ENCODE measurements at places on chromosomes 1 and 21.

GRCh38 chr1:64935551-64936155 is 30.7 kb downstream of the JAK1 start:
- no peak for DNase-seq

GRCh38 chr1:201172999-201173610 is 17.5 kb upstream of the IGFN1 start:
- DNase-seq = no peak

DNA sequence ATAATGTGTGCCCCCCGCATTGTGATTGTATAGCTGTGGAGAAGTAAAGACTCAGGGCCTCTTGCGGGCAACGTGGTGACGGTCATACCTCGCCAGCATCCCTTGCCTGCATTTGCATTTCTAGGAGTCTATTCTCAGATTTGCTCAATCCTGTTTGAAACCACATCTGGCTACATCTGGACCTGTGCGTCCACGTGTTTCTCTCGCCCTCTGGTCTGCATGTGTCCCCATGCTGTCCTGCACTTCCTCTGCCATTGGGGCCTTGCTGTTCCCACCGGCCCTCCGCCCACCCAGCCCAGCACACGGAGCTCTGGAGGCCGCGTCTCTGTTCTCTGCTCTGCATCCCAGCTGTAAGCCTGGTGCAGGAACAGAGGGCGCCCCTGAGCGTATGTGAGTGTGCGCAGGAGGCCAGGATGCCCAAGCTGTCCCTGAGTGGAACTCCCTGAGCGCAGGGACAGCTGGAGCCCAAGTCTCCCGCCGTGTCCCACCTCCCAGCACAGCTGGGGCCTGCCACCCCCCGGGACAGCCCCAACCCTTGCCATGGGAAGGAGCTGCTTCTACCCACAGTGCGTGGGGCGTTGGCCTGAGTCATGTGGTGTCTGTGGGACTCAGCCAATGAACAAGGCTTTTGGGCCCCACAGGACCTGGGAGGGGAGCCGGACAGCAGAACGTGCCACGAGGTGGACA is 1.6 kb downstream of the KRTAP10-2 start:
- DNase-seq = no peak

DNA sequence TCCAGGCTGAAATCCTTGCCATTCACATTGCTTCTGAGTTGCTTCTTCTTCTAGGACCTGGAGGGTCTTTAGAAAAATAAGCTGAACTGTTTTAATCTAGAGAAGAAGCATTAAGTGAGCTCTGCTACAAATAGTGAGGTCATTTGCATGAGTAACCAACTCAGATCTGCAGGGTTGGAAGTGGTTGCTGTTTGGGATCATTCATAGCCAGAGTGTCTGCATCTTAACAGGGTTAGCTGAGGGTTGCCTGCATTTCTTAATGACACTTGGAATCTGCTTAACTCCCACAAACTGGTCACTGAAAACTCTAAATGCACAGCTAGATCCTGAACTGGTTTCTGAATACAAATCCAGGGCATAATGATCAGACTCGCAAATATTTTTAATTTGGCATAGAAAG is 9.9 kb downstream of the CNIH3 start:
- DNase-seq = no peak

DNA sequence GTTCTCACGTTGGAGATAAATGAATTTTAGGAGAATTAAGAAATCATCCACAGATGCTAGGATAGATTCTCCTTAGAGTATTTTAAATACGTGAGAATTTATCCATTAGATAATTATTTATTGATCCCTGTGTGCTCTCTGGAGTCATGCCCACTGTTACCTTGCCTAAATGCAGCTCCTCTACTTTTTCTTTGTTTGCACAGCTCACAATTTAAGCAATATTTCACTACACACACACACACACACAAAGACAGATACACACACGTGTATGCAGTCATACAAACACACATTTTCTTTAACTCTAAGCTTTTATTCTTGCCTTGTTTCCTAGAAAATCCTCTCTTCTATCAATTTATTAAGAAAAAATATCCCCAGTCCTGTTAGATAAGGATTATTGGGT is 51.7 kb downstream of the GPR88 start:
- no peak for DNase-seq

- no peak for DNase-seq
These were observed 6.7 kb downstream of the SFPQ start for GRCh38 chr1:35186239-35186638.

DNA sequence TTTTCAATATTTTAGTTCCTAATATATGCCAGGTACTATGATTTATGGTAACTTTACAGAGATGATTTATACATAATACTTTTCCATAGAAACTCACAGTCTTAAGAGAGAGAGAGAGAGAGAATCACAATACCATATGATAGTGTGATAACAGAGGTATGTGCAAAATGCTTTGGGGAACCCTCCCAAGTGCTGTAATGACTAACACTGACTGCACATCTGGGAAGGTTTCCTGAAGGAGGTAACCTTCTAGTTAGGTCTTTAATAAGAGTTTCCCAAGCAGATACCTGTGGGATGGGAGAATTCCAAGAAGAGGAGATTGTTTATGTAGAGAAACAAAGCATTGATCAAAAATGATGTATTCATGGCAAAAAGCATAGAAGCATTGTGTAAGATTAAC is 34.6 kb upstream of the PIGC start:
- no peak for DNase-seq

DNA sequence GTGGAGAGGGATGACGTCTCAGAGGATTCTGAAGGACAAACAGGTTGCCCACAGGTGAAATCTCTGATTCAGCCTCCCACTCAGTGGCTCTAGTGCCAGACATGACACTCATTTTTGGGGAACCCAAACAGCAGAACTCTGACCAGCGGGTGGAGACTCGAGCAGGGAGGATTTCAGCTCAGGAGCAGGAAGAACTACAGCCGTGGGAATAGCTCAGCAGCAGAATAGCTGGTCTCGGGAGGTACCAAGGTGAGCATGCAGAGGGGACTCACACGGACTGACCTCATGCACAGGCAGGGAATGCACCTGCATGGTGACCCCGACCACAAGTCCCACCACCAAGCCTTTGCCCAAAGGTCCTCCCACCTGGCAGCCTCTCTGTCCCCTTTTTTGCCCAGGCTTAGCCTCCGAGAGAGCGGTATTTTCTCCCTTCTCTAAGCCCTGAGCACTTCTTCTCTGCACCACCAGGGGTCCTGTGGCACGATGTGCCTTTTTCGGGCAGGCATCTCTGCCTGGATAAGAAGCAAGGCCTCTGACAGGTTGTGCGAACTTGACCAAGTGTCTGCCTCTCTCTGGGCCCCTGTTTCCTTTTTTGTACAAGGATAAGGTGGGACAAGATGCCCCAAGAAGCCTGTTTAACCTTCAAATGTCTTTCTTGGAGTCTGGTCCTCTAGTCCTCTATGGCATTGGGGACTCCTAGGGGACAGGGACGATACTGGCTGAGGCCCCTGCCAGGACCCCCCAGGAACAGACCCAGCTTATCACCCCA is 8.8 kb upstream of the FGR start:
- peak; percentile 60 for DNase-seq

DNA sequence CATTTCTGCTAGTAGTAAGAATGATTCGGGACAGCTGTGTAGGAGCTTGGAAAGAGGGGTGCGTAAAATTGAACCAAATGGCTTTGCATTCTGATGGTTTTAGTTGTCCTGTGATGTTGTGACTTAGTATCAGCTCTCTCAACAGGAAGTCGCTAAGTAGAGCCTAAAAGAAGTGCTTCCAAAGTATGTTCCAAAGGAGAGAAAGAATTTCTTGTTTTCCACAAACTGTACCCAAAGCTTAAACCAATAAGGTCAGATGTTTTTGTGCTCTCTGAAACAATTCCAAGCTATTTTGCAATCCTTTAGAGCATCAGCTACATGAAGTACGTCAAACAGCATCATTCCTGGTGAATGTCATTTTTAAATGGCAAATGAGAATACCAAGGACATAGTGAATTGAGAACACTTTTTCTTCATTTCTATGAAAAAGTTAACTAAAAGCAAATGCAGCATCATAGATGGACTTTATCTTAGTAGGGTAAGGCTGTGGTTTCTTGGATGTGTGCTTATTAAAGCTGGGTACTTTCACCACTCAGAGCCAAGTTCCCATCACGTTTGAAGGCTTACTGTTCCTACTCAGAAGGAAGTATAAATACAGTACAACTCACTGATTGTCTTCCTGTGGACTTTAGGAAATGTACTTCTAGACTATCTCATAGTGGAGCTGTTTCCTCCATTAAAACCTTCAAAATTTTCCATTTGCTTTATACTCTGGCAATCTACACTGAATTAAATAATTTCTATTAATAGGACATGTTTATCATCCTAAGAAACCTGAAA is 148.6 kb downstream of the C1orf21 start:
- no peak for DNase-seq

- DNase-seq = no peak
These were observed 10.0 kb upstream of the TTC39A start for GRCh38 chr1:51340380-51340779.

DNA sequence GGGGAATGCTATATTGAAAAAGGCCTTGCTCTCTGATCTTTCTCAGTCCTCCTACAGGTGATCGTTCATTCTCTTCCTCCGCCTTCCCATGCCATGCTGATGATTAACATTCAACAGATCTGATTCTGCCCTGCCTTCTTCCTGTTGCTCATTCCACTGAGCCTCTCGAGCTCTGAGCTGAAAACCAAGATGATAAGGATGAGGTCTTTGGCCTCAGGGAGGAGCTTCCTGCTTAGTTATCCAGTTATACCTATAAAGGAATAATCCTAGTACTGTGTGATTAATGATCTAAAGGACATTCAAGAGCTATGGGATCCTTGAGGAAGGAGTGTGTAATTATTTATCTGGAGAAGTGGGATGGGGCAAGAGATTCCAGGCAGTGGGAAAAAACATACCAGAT is 25.2 kb upstream of the MAP3K7CL start:
- no peak for DNase-seq

DNA sequence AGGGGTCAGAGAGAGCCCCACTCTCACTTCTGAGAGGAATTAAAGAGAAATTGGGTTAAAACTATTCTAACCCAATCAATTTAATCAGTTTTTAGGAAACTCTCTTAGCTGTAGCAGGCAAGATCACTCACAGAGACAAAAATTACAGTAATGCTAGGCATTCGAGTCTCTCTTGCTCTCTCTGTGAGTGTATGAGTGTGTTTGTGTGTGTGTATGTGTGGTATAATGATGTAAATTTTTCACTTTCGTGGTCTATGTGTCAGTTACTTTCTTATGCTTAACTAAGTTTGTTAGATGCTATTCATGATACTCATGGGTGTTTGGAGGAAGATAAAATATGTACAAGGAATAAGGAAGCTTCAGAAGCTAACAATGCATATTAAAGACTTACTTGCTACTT is 131.3 kb downstream of the FASLG start:
- no peak for DNase-seq

- no peak for DNase-seq
These were observed 4.2 kb downstream of the COX20 start for GRCh38 chr1:244839656-244840055.

GRCh38 chr1:109929588-109930251 is 19.1 kb downstream of the CSF1 start:
- DNase-seq = no peak

DNA sequence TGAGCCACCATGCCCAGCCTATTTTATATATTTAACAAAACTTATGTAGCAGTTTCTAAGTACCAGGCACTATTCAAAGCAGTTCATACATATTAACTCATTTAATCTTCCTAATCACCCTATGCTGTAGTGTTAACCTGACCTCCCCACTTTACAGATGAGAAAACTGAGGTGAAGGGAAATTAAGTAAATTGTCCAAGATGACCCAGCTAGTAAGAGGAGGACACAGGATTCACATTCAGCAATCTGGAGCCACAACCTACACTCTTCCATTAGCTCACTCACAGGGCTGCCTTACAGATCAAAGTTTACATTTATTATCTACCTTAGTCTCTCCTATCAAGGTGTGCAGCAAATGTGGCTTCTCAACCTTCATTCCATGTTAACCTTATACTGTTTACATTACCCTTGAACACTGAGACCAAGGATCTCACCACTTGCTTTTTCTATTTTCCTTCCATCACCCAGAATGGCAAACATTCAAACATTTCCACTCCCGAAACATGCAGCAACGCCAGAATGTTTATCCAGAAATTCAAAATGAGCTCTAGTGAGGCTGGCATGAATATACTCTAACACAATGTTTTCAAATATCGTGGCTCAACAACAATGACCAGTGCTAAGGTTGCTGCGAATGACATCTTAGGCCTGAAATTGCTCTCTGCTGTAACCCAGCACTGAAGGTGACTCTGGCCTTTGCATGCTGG is 24.5 kb downstream of the HIVEP3 start:
- no peak for DNase-seq

DNA sequence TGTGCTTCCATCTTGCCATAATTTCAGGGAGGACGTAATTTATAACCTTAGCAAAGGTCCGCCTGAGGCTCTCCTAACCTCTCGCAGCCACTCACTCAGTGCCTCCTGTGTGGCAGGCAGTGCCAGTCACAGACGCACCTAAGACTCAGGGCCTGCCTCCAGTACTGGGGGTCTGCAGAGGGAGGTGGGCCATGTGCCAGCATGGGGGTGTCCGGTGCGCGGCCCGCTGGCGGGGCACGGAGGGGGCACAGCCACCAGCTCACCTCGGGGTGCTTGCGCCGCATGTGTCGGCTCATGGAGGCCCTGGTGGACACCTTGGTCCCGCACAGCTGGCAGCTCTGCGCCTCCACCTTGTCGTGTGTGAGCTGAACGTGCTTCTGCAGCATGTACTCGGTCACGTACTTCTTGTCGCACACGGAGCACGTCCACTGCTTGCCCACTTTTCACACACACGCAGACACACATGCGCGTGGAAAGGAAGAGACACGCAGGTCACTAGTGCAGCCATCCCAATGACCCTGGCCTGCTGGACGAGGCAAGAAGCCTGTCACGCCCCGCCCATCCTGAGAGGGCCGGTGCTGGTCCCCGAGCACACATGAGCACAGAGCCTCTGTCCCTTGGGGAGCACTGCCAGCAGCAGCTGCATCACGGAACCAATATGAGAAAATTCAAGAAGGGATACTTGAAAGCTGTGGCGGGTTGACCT is 43.2 kb upstream of the RIPK4 start:
- DNase-seq = no peak

DNA sequence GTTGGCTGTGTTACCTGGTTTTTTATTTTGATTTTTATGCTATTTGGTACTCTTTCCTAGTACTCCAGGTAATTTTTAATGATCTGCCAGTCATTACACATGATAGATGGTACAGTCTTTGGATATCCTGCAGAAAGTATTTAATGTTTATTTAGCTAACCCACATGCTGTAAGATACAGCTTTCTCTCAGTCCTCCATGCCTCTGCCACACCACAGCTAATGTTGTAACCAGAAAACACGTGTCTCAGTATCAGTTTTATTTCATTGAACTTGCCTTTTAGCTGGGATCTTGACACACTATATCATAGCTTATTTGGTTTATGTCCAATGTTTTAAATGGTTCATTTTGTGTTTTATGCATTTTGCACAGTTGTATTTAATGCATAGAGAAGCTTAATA is 1648.4 kb downstream of the KCNT2 start:
- DNase-seq = no peak

- DNase-seq = no peak
These were observed 44.2 kb downstream of the SLC19A1 start for GRCh38 chr21:45497846-45498645.

GRCh38 chr1:209405183-209405814 is 178.2 kb upstream of the CAMK1G start:
- DNase-seq = no peak

- DNase-seq = no peak
These were observed 158.9 kb upstream of the JUN start for GRCh38 chr1:58942759-58943191.
